ENCODE measurements at places on chromosomes 5 and 9. TPM values are rescaled to one million over a fixed set of nuclear protein-coding genes. Genes with fewer than 3 reads are reported as not detected.

Gene GNPDA1
- total RNA-seq = 61.3 TPM

Gene ESM1
- not detected for total RNA-seq

Gene BHMT
- not detected for total RNA-seq

Gene C9orf50
- not detected for total RNA-seq

Gene SLC46A2
- total RNA-seq = not detected

Gene ADAMTS12
- 7.6 TPM for total RNA-seq

Gene ROR2
- 0.90 TPM for total RNA-seq

Gene CATSPER3
- 0.48 TPM for total RNA-seq

Gene NTNG2
- total RNA-seq = 0.57 TPM

Gene GFPT2
- total RNA-seq = 62.3 TPM

All from A549 treated with dexamethasone at 1 μM for 4 hours (cell line).